ENCODE measurements at places on chromosomes 2 and 18.

- peak; percentile 13 for DNase-seq
Observed at GRCh38 chr18:58887613-58887963, 22.9 kb downstream of the ZNF532 start.

DNA sequence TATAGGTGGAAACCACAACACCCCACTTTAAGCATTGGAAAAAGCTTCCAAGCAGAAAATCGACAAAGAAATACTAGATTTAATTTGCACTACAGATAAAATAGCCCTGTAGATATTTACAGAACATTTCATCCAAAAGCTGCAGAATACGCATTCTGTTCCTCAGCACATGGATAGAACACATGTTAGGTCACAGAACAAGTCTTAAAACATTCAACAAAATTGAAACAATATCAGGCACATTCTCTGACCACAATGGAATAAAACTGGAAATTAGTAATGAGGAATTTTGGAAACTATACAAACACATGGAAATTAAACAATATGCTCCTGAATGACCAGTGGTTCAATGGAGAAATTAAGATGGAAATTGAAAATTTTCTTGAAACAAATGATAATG is 27.8 kb upstream of the XDH start:
- DNase-seq = no peak

DNA sequence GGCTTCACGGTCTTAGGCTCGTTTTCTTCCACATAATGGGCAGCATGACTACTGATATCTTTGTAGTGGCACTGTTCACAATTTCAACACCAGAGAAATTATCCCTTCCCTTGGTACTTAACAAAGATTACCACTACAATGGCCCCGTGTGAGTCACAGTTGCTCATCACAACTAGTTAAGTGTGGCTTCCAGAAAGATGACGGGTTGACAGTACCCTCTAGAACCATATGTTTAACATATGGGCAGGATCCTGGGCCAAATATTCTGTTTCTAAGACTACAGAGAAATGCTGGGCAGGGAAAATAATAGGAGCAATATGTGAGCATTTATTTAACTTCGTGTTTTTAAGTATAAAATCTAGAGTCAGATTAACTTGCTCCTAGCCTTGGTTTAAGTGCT is 780.1 kb upstream of the LINC00305 start:
- no peak for DNase-seq

GRCh38 chr2:55155206-55155605 is 76.9 kb downstream of the CLHC1 start:
- no peak for DNase-seq

- no peak for DNase-seq
Observed at GRCh38 chr2:136226903-136227302, 109.0 kb upstream of the CXCR4 start.

DNA sequence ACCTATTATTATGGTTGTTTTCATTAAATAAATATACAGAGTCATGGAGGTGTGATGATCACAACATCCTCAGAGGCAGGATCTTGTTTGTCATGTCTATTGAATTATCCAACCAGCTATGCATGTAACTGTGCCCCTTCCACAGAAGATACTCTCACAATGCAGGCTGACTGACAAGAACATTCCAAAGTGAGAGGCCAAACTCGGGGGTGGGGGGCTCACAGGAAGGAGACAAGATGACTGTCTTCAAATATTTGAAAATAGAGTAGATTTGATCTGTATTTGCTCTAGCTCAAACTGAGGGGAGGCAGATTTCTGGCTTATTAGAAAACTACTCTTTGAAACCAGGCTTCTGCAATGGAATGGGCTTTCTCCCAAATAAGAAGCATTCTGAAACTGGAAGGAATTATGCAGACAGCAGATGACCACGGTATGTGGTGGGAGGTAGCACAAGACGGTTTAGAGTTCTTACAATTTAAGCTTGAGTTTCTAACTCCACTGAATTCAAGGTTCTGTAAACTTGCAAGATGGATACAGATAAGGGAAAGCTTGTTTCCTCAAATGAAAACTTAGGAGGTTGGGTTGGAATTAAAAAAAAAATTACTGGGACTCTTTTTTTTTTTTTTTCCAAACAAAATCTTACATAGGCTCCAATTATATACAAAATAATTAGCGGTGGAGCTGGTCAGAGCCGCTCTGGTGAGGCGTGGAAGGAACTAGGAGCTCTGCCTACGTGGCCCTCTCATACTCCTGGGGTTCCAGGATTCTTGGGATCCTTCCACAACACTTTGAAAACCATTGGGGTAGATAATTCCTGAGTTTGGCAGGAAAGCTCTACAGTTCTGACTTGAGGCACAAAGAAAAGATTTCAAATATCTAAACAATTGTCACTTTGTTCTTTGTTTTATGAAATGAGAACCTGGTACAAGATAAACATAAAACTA is 79.3 kb downstream of the PLA2R1 start:
- no peak for DNase-seq
